Sigmoid colon (tissue), 7 donors: ENCODE measurements at places on chromosomes 7 and 10.

DNA sequence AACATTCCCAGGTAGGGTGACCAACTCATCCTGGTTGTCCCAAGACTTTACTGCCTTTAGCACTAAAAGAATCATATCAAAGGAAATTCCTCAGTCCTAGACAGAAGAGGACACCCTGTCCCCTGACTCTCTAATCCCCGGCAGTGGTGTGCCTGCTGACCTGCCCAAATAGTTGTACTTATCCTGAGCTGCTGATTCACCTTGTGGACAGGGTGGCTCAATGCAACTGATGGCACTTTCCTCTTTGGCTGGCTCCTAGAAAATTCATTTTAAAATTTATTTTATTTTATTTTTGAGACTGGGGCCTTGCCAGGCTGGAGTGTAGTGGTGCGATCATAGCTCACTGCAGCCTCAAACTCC is 111.7 kb downstream of the JCAD start:
- no peak for DNase-seq

DNA sequence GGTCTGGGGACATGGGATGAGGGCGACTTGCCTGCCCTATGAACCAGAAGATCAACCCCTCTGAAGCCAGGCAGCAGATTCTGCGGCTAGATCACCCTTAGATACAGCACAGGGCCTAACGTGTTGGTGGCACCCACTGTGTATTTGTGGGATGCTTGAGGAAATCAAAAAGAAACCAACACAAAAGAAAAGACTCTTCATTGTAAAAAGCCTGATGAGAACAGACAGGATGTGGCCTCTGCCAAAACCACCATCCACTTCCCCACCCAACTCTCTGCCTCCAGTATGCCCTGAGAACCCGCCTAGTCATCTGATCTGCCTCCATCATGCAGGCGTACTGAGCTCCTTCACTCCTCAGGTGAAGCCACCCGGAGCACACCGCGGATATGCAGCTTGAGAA is 97.2 kb upstream of the INSYN2A start:
- DNase-seq: no peak

GRCh38 chr10:76303682-76304316 is 872.4 kb downstream of the LRMDA start:
- peak; percentile 80 for DNase-seq

DNA sequence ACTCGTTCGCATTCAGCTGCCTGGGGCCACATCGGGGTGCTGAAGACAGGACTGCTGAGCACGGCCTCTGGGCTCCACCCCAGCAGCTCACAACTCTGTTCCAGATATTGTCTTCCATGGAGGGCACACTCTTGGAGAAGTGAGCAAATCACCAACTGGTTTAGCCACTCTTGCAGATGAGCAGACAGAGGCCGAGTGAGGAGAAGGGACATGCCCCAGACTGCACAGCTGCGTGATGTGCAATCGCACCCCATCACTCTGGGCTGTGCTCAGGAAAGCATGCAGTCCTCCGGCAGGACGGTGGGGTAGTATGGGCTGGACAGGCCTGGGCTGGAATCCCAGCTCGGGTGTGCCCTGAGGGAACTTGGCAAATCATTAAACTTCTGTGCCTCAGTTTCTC is 111.6 kb downstream of the FAM53B start:
- no peak for DNase-seq

DNA sequence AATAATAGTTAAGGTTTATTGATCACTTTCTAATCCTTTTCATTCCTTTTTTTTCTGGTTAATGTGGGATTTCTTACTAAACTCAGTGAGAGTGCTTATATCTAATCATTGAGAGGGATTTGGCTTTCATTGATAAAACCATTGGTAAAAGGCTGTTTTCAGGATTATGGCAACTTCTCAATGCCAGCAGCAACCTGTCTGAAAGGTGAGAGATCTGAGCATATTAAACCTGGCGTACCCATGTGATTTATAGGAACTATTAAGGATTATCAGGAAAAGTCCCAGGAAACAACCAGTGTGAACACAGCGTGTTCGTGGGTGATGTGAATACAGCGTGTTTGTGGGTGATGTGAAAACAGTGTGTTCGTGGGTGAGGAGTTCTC is 65.9 kb downstream of the PDIA4 start:
- DNase-seq: no peak

GRCh38 chr10:23331567-23332301 is 12.9 kb downstream of the C10orf67 start:
- DNase-seq: no peak

GRCh38 chr7:50824882-50825281 is 42.2 kb upstream of the GRB10 start:
- no peak for DNase-seq

- no peak for DNase-seq
Observed at GRCh38 chr10:184911-185310, 49.7 kb downstream of the ZMYND11 start.

GRCh38 chr10:34231441-34232180 is 583.5 kb downstream of the PARD3 start:
- no peak for DNase-seq

- DNase-seq: no peak
Observed at GRCh38 chr10:89952325-89952724, 250.9 kb downstream of the KIF20B start.

DNA sequence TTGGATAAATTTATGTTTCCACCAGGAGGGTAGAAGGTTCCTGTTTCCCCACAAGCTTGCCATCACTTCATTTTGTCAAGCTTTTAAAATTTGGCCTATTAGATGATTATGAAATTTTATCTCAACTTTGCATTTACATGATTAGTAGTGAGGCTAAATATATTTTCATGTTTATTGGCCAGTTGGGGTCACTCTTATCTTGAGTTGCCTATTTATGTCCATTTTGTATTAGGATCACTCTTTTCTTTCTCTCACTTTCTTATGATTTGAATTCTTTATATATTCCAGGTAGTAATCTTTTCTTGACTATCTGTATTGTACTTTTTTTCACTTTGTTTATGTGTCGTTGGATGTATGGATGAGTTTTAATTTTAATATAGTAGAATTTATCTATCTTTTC is 218.6 kb upstream of the SLC26A5 start:
- DNase-seq: no peak

DNA sequence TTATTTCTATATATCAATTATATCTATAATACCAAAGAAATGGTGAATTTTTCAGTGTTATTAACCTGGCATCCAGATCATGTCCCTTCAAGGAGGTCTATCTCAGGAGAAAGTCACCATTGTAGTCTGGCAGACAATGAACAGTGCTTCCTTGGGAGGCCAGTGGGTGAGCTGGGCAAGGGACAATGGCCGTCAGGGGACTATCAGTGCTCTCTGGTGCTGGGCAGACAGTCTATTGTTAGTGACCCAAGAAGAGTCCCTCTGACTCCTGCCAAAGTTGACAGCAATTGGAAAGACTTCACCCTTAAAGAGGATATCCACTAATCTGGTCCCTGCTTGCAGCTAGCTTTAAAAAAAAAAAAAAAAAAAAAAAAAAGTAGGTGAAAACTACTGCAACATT is 7.1 kb downstream of the JAZF1 start:
- no peak for DNase-seq

DNA sequence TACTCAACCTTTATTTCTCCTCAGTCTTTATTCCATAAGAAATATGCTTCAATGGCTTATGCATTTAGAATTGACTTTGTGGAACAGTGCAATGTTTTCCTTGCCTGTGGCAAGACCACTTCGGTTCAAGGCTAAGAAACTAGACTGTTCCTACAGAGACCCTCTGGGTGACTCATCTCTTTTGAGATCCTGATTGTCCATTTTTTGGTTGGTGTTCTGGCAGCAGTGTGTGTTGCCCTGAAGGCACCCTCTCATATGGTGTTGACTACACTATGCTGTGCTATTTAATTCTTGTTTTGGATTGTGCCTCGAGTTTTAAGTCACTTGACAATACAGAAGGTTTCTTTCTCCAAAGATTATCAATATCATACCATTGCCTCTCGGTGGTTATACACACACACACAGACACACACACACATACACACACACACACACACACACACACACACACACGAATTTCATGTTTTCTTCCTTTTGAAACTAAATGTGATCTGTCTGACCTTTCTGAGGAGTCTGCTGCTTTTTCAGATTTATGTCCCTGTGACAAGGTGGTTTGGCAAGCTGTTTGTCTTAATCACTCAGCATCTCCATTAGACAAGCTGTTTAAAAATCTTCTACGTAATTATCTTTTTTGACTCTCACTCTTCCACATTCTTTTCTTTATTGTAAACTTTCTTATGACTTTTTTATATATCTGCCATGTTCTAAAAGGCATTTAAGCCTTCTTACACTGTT is 187.2 kb downstream of the VTI1A start:
- DNase-seq: no peak

DNA sequence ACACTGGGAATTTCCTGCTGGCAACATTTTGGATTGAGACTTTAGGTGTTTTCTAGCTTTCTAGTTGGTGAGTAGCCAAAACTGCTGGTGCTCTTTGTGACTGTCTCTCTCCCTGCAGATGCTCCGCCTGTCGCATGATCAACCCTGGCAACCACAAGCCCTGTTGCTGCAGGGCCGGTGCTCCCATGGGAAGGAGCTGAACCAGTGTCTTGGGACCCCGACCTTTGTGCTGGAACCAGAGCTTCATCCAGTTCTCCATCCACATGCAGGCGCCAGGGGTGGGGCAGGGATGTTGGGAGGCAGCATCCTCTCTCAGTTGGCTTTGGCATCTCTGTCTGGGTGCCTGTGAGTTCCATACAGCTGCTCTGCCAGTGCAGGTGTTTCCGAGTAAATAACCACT is 306.2 kb upstream of the MKI67 start:
- no peak for DNase-seq

DNA sequence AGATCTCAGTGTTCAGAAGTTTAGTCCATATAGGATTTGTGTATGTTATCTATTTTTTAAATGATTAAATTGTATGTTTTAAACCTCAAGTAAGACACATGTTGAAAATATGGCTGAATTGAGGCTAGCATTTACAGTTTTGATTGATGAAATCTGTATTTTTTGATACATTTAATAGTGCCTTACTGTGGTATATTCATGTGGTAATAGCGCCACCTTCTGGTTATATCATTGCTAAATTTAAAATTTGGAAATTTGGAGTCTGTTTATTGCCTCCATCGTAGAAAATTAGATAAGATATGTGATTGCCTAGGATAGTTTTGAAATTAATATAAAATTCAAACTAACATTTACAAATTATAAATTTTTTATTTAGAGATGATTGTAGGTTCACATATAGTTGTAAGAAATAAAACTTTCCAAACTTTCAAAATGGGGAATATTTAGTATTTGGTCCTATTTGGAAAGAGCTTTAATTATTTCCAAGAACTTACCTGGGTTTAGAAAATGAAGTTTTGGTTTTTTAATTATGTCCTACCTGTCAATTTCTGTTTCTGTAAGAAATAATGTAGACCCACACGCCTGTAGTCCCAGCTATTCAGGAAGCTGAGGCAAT is 19.1 kb upstream of the ARMS2 start:
- DNase-seq: no peak

DNA sequence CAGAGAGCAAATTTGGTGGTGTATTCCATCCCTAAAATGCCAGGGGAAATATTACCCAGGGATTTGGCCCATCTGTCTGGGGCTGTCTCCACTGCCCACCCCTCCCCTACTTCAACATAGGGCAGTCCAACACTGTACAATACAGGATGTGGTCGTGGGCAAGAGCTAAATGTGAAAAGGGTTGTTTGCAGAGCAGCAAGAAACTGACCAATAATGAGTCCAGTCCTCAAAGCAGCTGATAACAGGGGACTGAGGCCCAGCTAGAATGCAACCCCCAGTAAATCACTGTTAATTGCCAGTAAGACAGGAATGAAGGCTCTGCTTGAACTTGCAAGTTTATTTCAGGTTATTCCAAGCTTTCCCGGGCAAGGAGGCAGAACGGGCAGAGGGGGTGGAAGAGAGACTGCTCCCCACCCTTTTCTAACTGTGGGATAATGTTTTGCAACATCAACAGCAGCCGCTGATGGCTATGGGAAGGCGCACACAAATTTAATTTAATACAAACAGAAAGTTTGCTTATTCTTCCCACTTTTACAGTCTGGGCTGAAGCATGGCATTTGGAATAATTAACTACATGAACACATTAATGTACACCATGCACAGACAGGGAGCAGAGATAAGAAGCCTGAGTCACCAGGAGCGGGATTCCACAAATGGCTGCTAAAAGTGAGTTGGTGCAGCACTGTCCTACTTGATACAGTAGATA is 36.8 kb downstream of the AFAP1L2 start:
- DNase-seq: no peak

DNA sequence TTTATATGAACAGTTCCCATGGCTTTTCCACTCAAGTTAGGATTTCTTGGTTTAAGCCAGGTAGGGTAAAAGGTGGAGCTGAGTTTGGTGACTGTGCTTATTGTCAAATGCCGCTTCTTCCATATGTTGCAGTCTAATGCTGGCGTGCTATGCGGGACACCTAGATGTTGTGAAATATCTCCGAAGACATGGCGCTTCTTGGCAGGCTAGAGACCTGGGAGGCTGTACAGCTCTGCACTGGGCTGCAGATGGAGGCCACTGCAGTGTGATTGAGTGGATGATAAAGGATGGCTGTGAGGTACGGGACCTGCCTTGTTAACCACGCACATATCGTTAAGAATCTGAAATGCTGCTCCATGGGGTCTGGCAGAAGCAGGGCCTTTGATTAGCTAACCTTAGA is 108.4 kb downstream of the FANK1 start:
- no peak for DNase-seq

DNA sequence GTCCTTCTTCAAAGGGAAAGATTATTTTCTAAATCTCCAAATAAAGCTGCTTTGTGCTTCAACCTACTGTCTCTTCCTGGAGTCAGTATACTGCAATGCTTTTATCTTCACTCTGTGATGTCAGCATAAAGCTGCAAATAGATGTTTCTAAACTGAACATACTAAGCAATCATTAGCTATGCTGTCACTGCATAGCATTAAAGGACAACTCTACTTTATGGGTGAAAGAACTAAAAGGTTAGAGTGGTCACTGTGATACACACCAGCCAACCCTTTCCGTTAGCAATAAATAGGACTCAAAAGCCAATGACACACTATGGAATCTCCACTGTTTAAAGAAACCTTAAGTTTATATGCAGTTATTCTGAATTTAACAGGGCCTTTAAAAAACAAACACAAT is 1.8 kb downstream of the CCDC186 start:
- no peak for DNase-seq

DNA sequence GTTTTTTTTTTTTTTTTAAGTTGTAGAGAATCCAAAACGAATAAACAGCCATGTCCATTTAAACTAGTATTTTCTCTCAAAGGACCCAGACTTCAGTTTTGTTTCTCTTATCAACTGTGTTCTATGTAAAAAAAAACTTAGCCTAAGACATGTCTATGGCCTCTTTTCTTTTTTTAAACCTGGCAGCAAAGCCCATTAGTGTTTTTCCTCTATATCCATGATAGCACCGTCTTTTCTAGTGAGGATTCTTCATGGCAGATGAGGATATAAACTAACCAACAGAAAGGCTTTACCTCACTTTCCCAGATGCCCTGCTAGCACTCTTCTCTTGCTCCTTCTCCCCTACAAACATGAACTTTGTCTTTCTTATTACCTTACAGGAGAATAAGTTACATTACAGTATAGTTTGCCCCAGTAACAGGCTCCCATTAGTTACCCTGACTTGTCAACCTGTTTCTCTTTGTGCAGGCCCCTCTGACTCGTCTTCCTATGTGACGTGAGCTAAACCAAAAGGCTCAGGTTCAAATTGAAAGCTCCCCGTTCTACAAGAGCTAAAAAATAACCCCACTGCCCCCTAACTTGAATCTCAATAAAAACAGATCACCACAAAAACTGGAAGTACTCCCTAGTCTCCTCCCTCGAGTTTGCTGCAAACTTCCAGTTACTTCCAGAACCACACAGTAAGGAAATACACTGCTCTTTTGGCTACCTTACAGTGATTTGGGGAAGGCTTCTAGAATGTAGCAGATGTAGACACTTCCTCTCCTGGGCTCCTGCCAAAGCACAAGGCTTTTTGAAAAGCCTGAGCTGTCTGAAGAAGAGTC is 20.1 kb downstream of the P4HA1 start:
- peak; percentile 90 for DNase-seq
